ENCODE measurements at places on chromosomes 2 and 18.
A peak's percentile ranks its signal among the peaks of the same experiment; 100 is the strongest.

GRCh38 chr2:85545780-85546240 lies 6.8 kb downstream of the MAT2A start:
- no peak for DNase-seq

DNA sequence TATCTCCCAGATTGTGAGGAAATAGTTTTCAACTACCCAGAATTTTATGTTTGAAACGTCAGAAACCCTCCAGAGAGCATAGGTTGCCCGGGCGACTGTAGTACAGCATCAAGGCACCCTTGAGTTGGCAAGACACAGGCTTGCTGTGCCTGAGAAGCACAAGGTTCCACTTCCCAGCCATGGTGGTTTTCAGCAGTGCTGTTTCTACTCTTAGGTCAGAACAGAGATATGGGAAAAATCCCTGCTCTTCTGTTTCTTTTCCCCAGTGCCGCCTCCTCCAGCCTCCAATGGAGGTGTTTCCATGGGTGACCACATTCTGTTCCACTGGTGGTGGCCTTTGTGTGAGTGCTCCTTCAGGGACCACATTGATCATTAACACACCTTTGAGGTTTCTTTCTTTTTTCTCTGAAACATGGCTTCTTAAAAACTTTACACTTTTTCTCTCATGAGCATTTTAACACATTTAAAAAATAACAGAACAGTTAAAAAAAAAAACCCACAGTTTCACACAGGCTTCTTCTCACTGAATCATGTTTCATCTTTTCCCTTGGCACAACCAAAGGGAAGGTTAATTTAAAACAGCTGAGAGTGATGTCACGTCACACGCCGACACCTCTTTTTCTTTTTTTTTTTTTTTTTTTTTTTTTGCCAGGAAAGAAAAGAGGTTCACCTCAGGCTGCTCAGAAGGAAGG lies 229.3 kb upstream of the HDAC4 start:
- no peak for DNase-seq

DNA sequence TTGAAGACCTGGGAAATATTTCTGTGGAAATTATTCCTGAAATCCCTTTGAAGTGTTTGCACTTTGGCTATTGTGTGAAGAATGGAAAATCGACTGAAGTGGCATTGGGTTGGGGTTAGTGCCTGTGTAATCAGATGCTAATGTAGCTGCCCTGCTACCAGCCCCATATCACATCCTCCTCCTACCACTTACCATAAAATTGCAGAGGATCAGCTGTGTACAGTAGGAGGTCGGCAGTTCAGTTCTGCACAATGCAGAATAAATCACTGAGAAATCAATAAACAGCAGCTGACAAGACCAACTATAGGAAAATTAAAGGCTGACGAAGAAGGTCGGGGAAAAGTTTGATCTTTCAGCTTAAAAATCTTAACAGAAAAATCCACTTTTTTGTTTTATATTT lies 440.9 kb downstream of the PTPRM start:
- DNase-seq = no peak

- peak; percentile 82 for DNase-seq
Measured at GRCh38 chr18:5295231-5295920, at the start of gene ZBTB14. TSS of gene ZBTB14 (minus strand) at chr18:5295726. CDS start at chr18:5293246, 2,480 bp downstream.

- DNase-seq = no peak
Measured at GRCh38 chr2:231604101-231604684, 11.5 kb downstream of the TEX44 start.

DNA sequence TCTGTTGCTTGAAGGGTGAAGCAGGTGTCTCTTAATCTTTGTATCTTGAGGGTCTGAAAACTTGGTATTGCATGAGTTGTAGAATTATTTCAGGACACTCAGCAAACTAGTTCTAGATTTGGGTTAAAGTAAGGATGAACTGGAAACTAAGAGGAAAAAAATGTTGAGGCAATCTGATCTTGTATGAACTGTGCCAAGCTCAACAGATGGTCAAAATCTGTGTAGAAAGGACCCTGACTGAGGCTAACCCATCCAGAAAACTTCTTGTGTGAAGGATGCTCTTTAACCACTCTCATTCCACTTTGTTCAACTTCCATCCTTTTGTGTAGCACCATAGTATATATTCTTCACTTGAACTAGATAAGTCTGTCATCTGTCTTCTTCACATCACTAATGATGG lies 861.7 kb downstream of the SLC4A3 start:
- no peak for DNase-seq

DNA sequence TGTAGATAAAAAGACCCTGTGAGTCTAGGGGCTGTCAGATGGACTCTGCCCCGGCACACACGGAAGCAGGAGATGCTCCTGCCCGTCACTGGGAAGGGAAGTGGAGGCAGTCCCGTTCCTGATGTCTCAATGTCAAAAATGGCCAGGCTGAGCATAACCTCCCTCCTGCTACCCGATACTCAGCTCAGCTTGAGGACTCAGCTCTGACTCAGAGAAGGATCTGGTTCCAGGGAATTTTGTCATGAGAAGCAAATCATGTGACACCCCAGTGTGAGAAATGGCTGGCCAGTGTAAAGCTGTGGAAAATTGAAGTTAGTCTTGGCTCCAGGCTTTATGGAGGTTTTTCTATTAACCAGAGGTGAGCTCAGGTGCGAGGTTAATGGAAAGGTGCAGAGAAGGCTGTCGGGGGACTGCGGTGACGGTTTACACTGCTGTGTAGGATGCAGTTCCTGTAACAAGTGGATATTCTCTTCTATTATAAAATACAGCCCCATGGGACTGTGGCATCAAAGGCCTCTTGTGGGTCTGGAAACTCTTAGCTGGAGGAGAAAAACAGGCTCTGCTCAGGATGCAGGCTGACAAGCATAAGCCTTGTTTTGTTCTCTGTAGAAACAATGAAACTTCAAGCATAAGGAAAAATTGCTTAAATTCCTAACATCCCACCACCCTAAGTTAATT lies 24.7 kb upstream of the AGAP1 start:
- no peak for DNase-seq

DNA sequence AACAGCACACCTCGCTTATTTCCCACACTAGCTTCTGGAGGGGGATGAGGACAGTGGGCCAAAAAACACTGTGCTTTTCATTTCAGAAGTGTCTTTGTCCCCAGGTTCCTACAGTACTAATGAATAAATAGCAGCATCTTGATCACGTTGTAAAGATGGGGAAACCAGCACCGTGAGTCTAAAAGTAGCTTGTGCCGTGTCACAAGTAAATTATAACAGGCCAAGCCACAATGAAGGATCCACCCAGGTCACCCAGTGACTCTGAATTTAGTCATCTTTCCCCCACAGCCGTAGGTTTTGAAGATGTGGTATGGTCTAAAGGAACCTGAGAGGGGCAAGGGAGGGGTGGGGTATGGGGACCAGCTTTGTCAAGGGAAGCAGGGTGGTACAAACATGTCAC lies 8.8 kb downstream of the FZD7 start:
- DNase-seq = no peak
